WTC11 (cell line): ENCODE measurements at places on chromosomes 2 and 18.

GRCh38 chr2:74439803-74440377 is 1.8 kb downstream of the RTKN start:
- peaks cover 8% of the 10 kb centered on the region for H3K27me3 ChIP-seq
- H3K4me1 ChIP-seq = peaks cover 41% of the 10 kb centered on the region
- peaks cover 8% of the 10 kb centered on the region; the same call in 1 of the 2 replicates for H3K36me3 ChIP-seq
- H3K27ac ChIP-seq = peak overlapping the region; percentile 42; the same call in 1 of the 2 replicates
- peak overlapping the region; percentile 99 for H3K4me3 ChIP-seq
- no peak for DNase-seq

DNA sequence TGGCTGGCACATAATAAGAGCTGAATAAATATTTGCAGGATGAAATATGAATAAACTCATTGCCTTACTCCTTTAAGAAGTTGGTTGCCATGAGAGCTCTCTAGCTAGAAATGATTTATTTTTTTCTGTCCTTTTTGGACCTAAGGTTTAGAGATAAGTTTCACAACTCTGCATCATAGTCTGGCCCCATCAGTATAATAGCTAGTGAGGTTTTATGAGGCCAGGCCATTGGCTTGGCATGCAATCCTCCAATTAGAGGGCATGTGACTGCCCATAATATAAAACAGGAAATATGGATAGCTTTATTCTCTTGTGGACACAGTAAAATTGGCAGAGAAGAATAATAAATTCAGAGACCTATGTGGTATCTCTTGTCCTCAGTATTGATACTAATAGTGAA is 26.2 kb upstream of the INSIG2 start:
- no peak overlapping the region for H3K27ac ChIP-seq
- H3K36me3 ChIP-seq = no peaks in the 10 kb centered on the region
- no peaks in the 10 kb centered on the region; the same call in 1 of the 2 replicates for H3K27me3 ChIP-seq
- no peak for DNase-seq
- no peak overlapping the region for H3K4me3 ChIP-seq

DNA sequence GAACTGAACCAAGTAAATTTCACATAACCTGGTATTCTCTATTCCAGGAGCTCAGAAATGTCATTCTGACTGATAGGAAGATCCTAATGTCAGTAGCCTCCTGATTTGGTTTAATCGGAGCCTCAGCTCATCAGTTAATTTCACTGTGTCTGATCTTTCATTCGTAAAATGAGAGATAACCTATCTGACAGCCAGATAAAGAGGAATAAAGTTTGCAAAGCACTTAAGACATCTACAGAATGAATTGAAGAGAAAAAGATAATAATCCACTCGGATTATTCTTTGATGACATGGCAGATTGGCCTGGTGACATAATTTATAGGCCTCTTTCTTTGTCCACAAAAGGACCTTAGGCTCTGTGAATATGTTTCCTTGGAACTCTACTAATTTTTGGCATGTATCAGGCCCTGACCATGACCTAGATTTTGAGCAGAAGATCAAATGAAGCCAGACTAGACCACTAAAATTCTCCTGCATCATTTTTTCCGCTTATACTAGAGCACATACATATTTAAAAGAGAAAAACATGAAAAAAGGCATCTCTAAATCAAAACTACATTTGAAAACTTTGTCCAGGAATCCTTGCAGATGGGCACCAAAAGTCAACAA is 312.4 kb downstream of the MTX2 start:
- no peak overlapping the region for H3K27ac ChIP-seq
- H3K4me3 ChIP-seq = no peak overlapping the region
- H3K4me1 ChIP-seq = peaks cover 4% of the 10 kb centered on the region
- H3K36me3 ChIP-seq = no peaks in the 10 kb centered on the region

DNA sequence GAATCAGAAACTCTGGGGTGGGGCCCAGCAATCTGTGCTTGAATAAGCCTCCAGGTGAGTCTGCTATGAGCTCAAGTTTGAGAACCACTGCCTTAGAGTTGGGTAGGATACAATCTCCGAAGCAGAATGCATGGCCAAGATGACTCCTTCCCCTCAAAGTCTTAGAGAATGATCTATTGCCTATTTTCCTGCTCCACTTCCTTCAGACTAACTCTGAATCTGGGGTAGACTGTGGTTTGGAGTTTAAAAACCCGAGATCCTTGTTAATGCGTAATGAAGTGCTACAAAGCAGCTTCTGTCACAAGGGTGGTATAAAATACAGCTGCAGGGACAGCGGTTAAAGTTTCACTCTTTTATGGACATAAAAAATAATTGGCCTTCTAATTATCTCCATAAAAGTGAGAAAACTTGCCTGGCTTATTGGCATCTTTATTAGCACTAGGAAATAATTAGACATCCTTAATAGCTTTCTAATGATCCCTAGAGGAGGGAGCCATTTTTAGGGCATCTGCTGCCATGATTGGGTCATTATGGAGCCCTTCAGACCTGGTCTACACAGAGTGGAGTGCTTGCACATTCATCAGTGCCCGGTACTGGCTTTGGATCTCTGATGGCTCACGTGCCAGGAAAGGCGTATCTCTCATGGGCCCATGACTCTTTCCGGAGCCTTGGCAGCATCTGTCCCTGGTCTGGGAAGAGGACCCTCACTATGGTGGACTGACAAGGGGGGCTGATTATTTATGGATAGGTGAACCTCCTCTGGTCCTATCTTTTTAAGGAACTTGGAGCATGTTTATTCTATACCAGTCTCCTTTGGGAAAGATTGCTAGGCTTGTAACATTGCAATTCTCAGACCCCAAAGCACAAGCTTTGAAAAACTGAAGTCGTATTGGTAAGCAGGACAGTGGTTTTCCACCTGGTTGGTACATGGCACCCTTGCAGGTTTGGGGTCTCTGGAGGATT is 28.2 kb downstream of the SIX2 start:
- DNase-seq = no peak
- H3K4me1 ChIP-seq = peaks cover 17% of the 10 kb centered on the region
- no peak overlapping the region for H3K4me3 ChIP-seq
- H3K27ac ChIP-seq = no peak overlapping the region
- H3K27me3 ChIP-seq = no peaks in the 10 kb centered on the region; the same call in none of the 2 replicates
- H3K36me3 ChIP-seq = no peaks in the 10 kb centered on the region

DNA sequence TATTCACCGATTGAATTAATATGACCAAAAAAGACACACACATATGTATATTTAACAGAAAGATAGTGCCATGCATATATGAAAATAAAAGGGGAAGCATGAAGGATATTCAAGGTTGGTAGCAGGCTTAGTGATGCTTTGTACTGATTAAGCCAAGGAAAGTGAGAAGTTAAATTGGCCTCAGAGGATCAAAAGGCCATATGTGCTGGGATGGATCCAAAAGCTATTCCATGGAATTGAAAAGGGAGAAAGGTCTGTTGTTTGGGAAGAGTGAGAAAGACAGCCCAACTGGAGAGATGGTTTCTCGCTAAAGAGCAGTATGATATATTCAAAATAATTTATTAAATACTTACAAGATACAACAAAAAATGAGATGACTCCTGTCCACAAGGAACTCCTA is 65.9 kb downstream of the INSIG2 start:
- H3K36me3 ChIP-seq = no peaks in the 10 kb centered on the region
- no peak for DNase-seq
- H3K4me1 ChIP-seq = no peaks in the 10 kb centered on the region
- H3K27ac ChIP-seq = no peak overlapping the region
- no peaks in the 10 kb centered on the region; the same call in none of the 2 replicates for H3K27me3 ChIP-seq

- H3K27me3 ChIP-seq = no peaks in the 10 kb centered on the region; the same call in 1 of the 2 replicates
- peaks cover 24% of the 10 kb centered on the region for H3K4me1 ChIP-seq
- H3K27ac ChIP-seq = no peak overlapping the region; the same call in 1 of the 2 replicates
- no peak overlapping the region for H3K4me3 ChIP-seq
Observed at GRCh38 chr18:75582940-75583339, 155.4 kb upstream of the SMIM21 start.

- H3K27me3 ChIP-seq = no peaks in the 10 kb centered on the region
- peaks cover 9% of the 10 kb centered on the region for H3K4me1 ChIP-seq
- no peak overlapping the region for H3K27ac ChIP-seq
- no peak for DNase-seq
Observed at GRCh38 chr2:119756837-119757236, 2.9 kb upstream of the PTPN4 start.

DNA sequence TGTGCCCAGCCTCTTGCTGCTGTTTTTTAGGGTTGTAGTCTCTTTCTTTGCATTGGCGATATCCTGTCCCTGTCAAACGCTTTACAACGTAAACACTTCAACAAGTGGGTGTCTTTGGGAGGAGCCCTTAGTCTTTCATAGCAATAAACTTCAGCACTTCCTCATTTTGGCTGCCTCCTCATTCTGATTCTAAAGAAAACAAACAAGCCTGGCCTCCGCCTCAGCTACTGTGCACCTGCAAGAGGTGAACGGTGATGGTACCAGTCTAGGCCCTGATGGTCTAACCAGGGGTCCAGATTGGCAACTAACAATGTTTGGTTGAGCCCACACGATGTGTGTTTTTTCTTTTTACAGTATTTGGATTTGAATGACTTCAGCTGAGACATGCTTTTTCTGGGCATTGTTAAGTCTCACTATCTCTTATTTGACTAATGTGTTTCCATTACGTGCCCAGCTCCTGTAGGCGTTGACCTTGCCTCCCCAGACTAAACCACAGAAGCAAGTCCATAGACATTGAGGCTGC is 53.2 kb upstream of the CUL3 start:
- H3K27ac ChIP-seq = 0 out of 2 replicates have a peak overlapping the region, but pooled peaks have one; percentile 60
- no peak for DNase-seq
- H3K4me1 ChIP-seq = peaks cover 3% of the 10 kb centered on the region; the same call in 1 of the 2 replicates
- no peaks in the 10 kb centered on the region for H3K27me3 ChIP-seq
- H3K36me3 ChIP-seq = peaks cover 10% of the 10 kb centered on the region
- no peak overlapping the region for H3K4me3 ChIP-seq

GRCh38 chr18:79252904-79253633 is 142.7 kb upstream of the NFATC1 start:
- H3K4me1 ChIP-seq = peaks cover 15% of the 10 kb centered on the region; the same call in 1 of the 2 replicates
- no peak for DNase-seq
- H3K27me3 ChIP-seq = no peaks in the 10 kb centered on the region
- no peak overlapping the region for H3K4me3 ChIP-seq
- peak overlapping the region; percentile 76 for H3K27ac ChIP-seq

DNA sequence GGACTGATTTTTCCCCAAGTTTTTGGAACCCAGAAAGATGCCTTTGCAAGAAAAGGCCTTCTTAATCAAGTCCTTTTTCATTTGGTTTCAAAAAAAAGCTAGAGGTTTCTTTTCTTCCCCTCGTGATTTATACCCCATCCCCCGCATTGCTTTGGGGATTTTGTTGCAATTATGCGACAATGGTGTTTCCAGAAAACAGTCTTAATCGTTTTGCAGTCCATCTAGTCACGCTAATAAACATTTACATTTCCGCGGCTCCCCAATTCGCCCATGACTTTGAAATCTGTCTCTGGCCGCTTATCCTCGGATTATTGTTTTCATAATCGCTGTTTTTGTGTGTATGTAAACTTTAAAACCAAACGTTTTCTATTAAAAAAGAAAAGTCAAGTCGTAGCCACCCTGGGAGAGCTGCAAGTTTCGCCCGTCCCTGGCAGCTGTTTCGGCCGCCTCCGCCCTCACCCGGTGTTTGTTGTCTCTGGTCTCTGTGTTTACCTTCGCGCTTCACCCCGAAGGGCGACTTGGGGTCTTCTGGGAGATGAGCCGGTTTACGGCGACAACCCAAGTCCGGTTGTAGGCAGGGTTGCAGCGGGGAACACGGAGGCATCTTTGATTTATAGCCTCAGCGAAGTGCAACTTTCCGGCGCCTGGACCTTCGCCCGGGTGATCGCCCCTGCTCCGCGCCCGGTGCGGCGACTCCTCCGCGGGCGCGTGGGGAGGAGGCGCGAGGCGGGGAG is 667 bp downstream of the SP9 start:
- H3K27me3 ChIP-seq = peaks cover 99% of the 10 kb centered on the region
- peak overlapping the region; percentile 63 for H3K4me3 ChIP-seq
- H3K36me3 ChIP-seq = no peaks in the 10 kb centered on the region
- H3K4me1 ChIP-seq = peaks cover 68% of the 10 kb centered on the region
- H3K27ac ChIP-seq = no peak overlapping the region

DNA sequence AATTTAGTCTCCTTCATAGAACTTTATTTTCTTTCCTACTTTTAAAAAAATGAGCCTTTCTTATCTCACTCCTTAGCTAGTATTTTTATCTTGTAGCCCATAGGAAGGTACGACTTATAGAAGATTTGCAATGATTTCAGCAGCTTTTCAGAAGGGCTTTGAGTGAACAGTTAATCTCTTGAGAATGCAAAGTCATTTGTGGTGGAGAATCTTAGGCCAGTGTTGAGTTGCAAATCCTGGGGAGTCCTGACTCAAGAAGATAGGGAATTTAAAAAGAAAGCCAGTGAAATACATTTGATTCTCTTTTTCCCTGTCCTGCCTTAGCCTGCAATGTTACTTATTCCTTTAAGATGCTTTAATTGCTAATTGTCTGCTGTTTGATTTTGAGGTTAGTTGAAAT is 33.6 kb downstream of the LYPD6 start:
- H3K36me3 ChIP-seq = peaks cover 20% of the 10 kb centered on the region
- no peak overlapping the region for H3K4me3 ChIP-seq
- peaks cover 39% of the 10 kb centered on the region for H3K4me1 ChIP-seq
- H3K27ac ChIP-seq = peak overlapping the region; percentile 48; the same call in 1 of the 2 replicates

- H3K4me3 ChIP-seq = no peak overlapping the region
- no peaks in the 10 kb centered on the region for H3K4me1 ChIP-seq
- DNase-seq = no peak
- H3K36me3 ChIP-seq = peaks cover 16% of the 10 kb centered on the region
- peaks cover 1% of the 10 kb centered on the region for H3K27me3 ChIP-seq
Observed at GRCh38 chr18:71995904-71996465, 548.2 kb downstream of the CBLN2 start.

GRCh38 chr2:172782506-172783164 is 47.0 kb downstream of the RAPGEF4 start:
- H3K36me3 ChIP-seq = no peaks in the 10 kb centered on the region
- H3K27ac ChIP-seq = no peak overlapping the region
- H3K4me3 ChIP-seq = no peak overlapping the region
- H3K27me3 ChIP-seq = peaks cover 6% of the 10 kb centered on the region; the same call in 1 of the 2 replicates

GRCh38 chr2:160635488-160635887 is 141.9 kb upstream of the RBMS1 start:
- H3K4me3 ChIP-seq = no peak overlapping the region
- H3K27me3 ChIP-seq = peaks cover 5% of the 10 kb centered on the region
- H3K36me3 ChIP-seq = peaks cover 17% of the 10 kb centered on the region

GRCh38 chr2:216408426-216409290 is 3.6 kb upstream of the SMARCAL1 start:
- H3K36me3 ChIP-seq = no peaks in the 10 kb centered on the region
- no peaks in the 10 kb centered on the region; the same call in 1 of the 2 replicates for H3K27me3 ChIP-seq
- no peak overlapping the region for H3K4me3 ChIP-seq
- DNase-seq = no peak

DNA sequence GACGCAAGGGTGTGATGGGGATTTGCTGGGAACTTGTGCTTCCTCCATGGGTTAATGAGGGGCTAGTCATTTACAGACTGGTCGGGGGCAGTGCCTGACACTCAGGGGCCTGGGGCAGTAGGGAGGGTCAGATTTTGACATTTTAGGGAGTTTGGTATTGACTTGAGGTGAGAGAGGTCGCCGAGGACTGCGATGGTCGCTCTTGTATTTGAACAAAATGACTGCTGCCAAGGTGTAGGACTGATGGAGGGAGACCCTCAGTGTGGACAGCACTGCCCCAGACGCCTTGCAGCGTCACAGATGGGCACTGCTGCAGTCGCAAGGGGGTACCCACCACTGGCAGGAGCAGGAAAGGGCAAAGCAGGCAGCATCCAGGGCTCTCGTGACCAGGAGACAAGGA is 182.9 kb downstream of the RTP5 start:
- peaks cover 100% of the 10 kb centered on the region for H3K27me3 ChIP-seq
- H3K4me1 ChIP-seq = no peaks in the 10 kb centered on the region
- H3K4me3 ChIP-seq = no peak overlapping the region
- no peak for DNase-seq
- no peaks in the 10 kb centered on the region for H3K36me3 ChIP-seq
- H3K27ac ChIP-seq = no peak overlapping the region
